ENCODE measurements at places on chromosomes 11 and 22.

DNA sequence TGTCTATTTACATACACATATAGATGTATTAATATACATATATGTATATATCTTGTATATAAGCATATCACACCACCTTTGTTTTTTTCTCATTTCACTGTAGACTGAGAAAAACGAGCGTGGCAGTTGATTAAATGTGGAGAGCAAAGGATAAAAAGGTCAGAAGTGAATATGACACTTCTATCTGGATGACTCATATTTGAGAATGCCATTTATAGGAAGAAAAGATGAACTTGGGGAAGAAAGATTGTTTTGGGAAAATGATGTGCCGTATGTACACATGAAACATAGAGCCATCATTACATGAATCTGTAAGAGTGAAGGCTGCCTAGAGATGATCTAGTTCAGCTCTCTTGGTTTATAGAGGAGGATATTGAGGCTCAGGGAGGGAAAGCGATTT, 28.7 kb downstream of the AMOTL1 start:
- no peak for DNase-seq

GRCh38 chr22:24950272-24950902, 2.1 kb upstream of the KIAA1671 start:
- no peak for DNase-seq

GRCh38 chr22:40270748-40271373, 75.4 kb upstream of the ADSL start:
- no peak for DNase-seq

GRCh38 chr22:22796724-22797123, 90.9 kb upstream of the IGLL5 start:
- no peak for DNase-seq

- no peak for DNase-seq
Observed at GRCh38 chr11:4211991-4212390, 117.4 kb downstream of the RRM1 start.

DNA sequence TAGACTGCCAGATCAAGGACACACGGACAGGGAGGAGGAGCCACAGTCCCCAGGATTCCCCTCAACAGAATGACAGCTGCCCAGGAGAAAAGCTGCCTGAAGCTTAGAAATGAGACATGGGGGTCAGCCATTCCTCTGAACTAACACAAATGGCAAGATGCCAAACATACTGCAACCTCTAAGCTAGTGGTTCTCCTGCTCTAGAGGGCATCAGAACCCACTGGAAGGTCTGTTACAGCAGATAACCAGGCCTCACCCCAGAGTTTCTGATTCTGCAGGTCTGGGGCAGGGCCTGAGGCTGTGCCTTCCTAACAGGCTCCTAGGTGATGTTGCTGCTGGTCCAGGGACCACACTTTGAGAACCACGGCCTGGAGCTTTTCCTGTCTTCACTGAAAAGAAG, 28.6 kb upstream of the BID start:
- no peak for DNase-seq
